IPS DF 6.9 (cell line): ENCODE measurements at places on chromosomes 5 and 9.

DNA sequence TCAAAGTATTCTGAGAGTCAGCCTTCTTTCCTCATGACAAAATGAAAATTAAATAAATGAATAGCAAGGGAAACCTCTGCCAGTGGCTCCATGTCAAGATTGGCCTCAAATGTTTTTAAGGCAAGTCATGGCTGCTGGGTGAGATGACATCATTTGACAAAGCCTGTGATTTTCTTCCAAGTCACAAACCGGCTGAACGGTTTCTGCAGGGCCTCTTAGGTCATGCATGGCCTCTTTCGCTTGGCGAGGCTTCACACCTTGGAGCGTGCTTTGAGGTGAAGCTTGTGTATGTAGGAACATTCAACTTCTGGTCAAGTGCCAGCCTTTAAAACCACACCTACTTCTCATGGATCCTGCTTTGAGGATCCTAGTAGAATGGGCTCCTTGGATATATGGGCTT lies 161.0 kb upstream of the ZNF618 start:
- no peak for DNase-seq

DNA sequence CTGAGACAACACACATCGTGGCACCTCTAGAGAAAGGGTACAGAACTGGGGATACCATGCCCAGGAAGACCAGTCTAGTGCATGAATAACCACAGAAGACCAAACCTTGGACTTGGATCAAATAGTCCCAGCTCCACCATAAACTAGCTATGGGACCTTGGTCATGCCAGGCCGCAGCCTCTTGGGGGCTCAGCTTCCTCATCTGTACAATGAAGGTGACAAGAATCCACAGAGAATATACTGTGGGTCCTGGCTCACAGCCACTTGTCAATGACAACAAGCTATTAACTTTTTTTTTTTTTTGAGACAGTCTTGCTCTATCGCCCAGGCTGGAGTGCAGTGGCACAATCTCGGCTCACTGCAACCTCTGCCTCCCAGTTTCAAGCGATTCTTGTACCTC lies 3.9 kb downstream of the KYAT1 start:
- DNase-seq: no peak

GRCh38 chr5:127810017-127810416 lies 106.8 kb downstream of the CCDC192 start:
- DNase-seq: no peak

DNA sequence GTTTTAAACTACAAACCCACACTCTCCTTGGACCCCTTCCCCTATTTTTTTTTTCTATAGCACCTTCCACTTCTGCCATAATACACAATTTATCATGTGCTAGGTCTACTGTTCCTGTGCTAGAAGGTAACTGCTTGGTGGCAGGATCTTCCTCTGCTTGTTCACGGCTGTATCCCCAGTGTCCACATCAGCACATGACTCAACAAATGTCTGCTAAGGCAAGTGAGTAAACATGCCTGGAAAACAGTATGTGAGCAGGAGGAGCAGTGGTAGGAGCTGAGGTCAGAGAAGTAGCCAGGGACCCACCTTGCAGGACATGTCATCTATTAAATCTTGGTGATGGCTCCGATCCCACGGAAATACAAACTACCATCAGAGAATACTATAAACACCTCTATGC lies 79.4 kb downstream of the AUH start:
- no peak for DNase-seq

DNA sequence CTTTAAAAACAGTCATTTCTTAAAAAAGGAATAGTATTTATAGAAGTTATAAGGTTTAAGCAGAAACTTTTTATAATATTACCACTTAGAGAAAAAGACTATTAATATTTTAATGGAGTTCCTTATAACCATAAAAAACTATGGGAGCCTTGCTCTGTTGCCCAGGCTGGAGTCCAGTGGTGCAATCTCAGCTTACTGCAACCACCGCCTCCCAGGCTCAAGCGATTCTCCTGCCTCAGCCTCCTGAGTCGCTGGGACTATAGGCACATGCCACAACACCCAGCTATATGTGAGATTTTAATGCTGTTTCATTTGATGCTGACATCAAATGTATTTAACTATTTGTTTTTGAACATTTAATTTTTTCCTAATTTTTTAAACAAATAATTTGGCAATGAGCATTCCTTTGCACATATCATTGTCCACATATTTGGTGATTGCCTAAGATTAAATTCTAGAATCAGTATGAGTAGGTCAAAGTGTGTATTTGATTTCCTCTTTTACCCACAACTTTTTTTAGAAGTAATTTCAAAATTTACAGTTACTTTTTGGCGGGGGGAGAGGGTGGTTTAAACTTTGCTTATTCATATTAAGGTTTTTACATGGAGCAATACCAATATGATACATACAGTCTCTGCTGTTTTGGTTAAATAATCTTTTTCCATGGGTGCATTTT lies 235.5 kb downstream of the ARHGEF28 start:
- no peak for DNase-seq

DNA sequence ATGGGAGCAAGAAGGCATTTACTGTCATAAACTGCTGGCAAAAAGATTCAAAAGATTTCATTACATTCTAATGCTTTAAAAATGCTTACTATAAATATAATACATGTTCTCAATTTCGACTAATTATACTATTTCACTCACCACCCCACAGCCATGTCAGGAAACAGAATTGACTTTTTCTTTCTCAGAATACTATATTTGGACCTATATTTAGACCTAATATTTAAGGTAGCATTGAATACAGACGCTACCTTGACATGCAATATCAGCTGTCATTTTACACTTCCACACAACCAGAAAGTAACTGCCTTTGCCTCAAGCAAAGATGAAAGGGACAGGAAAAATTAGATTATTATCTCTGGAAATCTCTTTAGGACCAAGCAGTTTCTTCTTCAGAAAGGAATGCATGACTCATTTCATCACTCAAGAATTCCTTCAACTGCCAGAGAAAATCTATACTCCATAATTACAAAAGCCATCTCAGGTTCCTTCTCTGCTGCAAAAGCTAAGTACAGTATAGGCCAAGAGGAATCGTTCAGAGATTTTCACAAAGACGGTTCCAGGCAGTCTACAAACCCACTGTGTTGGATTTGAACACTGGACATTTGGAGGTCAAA lies 11.8 kb upstream of the UBE2QL1 start:
- no peak for DNase-seq

- no peak for DNase-seq
These were observed 36.0 kb upstream of the FUBP3 start for GRCh38 chr9:130543368-130543767.

GRCh38 chr5:94209774-94210355 lies 408.5 kb downstream of the KIAA0825 start:
- no peak for DNase-seq

- peak; percentile 9 for DNase-seq
These were observed 297.1 kb upstream of the CD180 start for GRCh38 chr5:67493676-67494075.
